ENCODE measurements at places on chromosomes 13 and 19. TPM values are rescaled to one million over a fixed set of nuclear protein-coding genes. Genes with fewer than 3 reads are reported as not detected.

DNA sequence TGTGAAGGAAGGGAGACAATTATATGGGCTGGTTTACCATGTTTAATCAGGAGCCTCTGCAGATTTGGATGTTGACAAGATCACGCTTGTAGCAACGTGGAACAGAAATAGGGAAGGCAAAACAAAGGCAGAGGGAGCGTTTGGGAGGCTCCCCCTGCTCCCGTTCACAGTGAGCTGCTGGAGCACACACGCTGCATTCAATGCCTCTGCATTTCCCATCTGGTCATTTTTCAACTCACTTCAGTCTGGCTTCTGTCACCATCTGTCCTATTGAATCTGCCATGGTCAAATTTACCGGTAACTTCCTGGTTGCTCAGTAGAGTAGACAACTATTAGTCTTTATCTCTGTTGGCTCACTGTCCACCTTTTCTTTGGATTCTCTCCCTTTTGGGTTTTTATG lies 91.0 kb downstream of the NHLRC3 start:
- DNase-seq, result no peak

DNA sequence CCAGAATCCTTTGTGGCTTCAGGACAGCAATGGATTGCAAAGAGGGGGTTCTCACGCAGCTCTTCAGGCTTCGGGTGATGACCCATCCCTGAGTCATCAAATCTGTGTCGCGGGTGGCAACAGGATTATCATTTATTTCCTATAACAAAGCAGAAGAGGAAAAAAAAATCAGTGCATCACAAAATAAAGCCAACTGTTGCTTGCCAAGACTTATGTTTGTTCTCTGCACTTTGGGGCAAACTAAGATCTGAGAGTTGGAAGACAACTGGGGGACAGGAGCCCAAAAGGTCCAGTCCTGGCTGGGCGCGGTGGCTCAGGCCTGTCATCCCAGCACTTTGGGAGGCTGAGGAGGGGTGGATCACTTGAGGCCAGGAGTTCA lies 6.4 kb downstream of the GNA15 start:
- peak; percentile 93 for DNase-seq

- DNase-seq, result no peak
These were observed 11.2 kb downstream of the FBN3 start for GRCh38 chr19:8138201-8138600.

GRCh38 chr19:51462276-51462675 lies 4.0 kb upstream of the SIGLEC8 start:
- no peak for DNase-seq

DNA sequence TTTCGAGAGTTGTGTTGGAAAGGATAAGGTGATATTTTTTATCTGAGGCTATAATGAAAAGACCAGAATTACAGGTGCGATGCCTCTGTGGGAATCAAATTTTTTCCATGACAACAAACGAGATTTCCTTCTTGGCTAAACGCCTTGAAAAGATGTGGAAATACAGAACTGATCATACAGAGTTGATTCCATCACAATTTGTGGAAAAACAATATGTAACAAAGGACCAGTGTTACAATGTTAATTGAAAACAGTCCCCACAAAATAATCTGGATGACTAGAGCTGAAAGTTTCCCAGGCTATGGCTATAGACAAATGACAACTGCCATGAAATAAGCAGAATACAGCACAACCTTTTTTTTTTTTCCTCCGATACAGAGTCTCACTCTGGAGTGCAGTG lies 628.9 kb downstream of the DIAPH3 start:
- no peak for DNase-seq

DNA sequence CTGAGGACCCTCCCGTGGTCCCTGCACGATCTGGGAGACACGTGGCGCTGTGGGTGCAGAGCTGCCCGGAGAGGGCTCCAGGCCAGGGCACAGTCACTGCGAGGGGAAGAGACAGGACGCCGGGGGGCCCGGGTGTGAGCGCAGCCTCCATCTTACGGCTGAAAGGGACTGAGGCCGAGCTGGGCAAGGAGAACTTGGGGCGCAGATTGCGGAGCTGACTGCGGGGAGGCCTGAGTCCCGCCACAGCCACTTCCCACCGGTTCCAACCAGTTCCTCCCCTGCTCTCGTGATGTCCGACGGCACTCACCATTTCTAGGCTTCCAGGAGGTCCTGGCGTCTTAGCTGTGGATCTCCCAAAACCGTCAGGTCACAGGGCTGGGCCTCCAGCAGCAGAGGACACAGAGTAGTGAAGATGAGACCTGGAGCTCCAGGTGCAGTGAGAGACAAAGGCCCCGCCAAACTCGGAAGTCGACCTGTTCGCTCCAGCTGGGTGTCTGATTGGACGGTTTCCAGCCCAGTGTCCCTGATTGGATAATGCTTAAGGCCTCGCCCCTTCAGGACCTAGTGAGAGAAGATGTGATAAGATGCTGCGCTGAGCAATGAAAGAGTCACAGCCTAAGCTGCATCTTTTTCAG lies 4.8 kb upstream of the ZNF253 start:
- no peak for DNase-seq

- no peak for DNase-seq
These were observed 33.9 kb downstream of the PCDH17 start for GRCh38 chr13:57665481-57665880.

GRCh38 chr13:106393776-106394175 lies 141.7 kb downstream of the EFNB2 start:
- DNase-seq, result peak; percentile 76

GRCh38 chr13:21164631-21165030 lies 11.7 kb downstream of the SKA3 start:
- DNase-seq, result peak; percentile 67

DNA sequence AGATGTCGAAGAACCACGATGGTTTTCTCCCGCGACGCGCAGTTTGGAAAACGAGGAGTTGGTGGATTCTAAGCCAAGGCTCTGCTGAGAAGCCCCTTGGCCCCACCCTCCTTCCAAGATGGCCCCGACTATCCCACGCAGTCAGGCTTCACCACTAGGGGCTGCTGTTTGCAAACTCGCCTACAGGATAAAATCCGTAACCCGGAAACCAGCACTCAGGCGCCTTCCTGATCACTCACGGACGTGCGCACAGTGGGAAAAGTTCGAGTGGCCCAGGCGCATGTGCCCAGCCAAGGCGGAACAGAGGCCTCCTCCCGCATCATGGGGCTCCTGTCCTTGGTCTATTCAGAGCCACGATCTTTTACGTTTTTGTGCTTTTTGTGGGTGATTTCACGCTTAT lies 19.2 kb upstream of the UQCR11 start:
- DNase-seq, result peak; percentile 35

- DNase-seq, result peak; percentile 80
These were observed 11.6 kb upstream of the PGLS start for GRCh38 chr19:17499648-17500446.

GRCh38 chr19:31356587-31357314 lies 7.5 kb upstream of the TSHZ3 start:
- DNase-seq, result no peak

- no peak for DNase-seq
These were observed 29.0 kb upstream of the CEACAM21 start for GRCh38 chr19:41546961-41547360.

GRCh38 chr13:93708308-93709075 lies 481.9 kb downstream of the GPC6 start:
- DNase-seq, result no peak

Gene CEACAM7
- not detected for total RNA-seq

Gene ZSCAN4
- not detected for total RNA-seq

Gene TMEM238
- 10.6 TPM for total RNA-seq

Gene FBXO17
- 5.2 TPM for total RNA-seq

Gene ZNF829
- 3.3 TPM for total RNA-seq

Gene AKAP11
- 22.0 TPM for total RNA-seq

Gene CXCL17
- not detected for total RNA-seq

Gene CEACAM4
- total RNA-seq, result not detected

Gene TRPM4
- total RNA-seq, result 21.4 TPM

Gene LILRB1
- not detected for total RNA-seq

Gene BBC3
- 16.2 TPM for total RNA-seq

Gene OR4F17
- total RNA-seq, result not detected
